ENCODE measurements at places on chromosomes 4 and X.

DNA sequence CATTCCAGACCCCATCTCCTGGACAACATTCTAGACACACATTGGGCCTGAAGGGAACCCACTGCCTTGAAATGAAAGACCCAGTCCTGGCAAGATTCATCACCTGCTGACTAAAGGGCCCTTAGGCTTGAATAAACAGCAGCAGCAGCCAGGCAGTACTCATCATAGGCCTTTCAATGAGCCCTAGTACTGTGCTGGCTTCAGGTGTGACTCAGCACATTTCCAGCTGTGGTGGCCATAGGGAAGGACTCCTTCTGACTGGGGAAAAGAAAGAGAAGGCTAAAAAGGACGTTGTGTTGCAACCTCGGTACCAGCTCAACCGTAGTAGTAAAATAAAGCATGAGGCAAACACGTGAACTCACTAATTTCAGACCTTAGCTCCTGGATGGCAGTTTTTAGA, 344.0 kb downstream of the ACTRT1 start:
- DNase-seq, result no peak

GRCh38 chr4:66556651-66557278, 886.5 kb upstream of the EPHA5 start:
- no peak for DNase-seq

DNA sequence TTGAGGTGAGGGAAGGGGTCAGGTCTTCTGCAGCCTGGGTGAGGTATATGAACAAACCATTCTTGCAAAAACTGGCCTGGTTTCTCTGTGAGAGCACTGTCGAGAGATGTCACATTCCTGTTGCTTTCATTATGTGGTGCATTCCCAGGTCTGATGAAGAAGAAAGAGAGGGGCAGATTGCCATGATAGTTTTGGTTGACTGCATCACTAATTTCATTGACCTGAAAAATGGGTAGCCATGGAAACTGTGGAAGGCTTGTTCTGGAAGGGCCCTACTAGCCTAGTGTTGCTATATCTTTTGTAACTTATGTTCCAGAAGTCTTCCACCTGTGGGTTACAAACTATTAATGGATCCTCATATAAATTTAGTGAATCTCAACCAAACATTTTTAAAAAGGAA, 32.9 kb upstream of the CYBB start:
- DNase-seq, result no peak

DNA sequence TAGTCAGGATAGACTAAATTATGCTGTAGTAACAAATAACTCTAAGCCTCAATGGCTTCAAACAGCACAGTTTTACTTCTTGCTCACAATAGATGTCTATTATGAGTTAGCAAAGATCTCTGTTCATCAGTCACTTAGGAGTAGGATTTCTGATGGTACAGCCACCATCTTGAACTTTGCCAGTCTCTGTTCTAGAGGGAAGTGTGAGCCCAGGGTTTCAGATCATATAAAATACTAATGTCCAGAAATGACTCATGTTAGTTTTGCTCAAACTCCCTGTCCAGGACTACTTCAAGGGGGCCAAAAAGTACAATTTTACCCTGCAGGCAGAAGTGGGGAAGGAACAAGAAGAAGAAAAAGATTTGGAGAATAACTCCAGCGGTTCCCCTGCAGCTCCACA, 77.1 kb upstream of the LSM6 start:
- no peak for DNase-seq

DNA sequence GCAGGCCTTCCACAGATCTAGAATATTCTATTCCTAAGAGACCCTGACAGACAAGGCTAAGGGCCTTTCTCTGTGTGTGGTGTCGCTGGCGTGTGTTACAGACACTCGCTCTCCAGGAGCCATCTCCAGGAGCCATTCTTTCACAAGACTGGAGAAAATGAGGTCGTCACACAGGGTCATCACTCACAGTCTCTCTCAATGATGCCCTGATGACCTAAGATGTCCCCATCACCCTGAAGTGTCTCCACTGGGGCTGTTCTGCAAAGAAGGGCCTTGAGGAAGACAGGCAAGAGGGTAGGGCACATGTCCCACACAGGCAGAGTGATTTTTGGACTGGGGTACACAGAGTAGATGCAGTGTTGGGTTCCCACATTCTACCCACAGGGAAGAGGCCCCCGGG, 34.7 kb downstream of the ZFYVE28 start:
- DNase-seq, result no peak

GRCh38 chr4:109877400-109877799, 29.5 kb downstream of the LRIT3 start:
- no peak for DNase-seq

DNA sequence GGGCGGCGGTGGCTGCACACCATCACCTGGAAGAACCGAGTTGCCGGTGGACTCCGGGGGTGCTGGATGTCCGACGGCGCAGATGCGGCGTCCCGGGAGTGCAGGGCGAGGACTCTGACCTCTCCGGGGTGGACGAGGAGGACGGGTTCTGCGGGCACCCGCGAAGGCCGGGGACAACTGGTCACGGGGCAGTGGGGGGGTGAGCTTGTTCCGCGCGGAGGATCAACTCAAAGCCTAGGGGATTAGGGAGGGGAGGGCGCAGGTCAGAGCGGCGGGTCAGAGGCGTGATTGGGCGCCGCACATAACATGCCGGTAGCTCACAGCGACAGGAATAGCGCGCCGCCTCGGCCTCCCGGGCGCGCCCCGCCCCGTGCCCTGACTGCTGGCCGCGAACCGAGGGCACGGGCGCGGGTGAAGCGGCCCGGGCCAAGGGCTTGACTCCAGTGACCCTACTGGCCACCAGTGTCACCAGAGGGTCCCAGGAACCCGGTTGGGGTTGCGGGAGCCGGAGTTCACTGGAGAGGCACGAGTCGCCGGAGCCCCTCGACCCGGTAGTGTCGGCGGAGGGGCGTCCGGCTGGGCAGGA, at the start of gene KLHL34:
TSS of gene KLHL34 (minus strand) at position 179 of the 586 bp plus-strand sequence. CDS start 542 bp downstream, outside the sequence.
- no peak for DNase-seq

All from stimulated activated CD8-positive, alpha-beta memory T cell treated with anti-CD3 and anti-CD28 coated beads, Interleukin-15, amount 100 ng/mL, for 48 hours (primary cell).